ENCODE measurements at places on chromosomes 12 and 14. TPM values are rescaled to one million over a fixed set of nuclear protein-coding genes. Genes with fewer than 3 reads are reported as not detected.

IAPP gene
- total RNA-seq: not detected

RERG gene
- total RNA-seq: not detected

CLSTN3 gene
- 60.7 TPM for total RNA-seq

NAV3 gene
- total RNA-seq: not detected

BBOF1 gene
- total RNA-seq: 0.23 TPM

CLMN gene
- total RNA-seq: 0.51 TPM

CIROP gene
- total RNA-seq: not detected

KCNH5 gene
- total RNA-seq: not detected

CEBPE gene
- total RNA-seq: not detected

PSMB5 gene
- 134 TPM for total RNA-seq

TMEM119 gene
- not detected for total RNA-seq

ACTR6 gene
- total RNA-seq: 42.1 TPM

HVCN1 gene
- 9.7 TPM for total RNA-seq

EML5 gene
- total RNA-seq: 0.39 TPM

ABCD2 gene
- 5.8 TPM for total RNA-seq

NPFF gene
- not detected for total RNA-seq

FLVCR2 gene
- total RNA-seq: 3.2 TPM

STAC3 gene
- 6.1 TPM for total RNA-seq

PAX9 gene
- not detected for total RNA-seq

SERPINA1 gene
- total RNA-seq: 1.1 TPM

BRMS1L gene
- total RNA-seq: 6.1 TPM

NDUFA12 gene
- 118 TPM for total RNA-seq

PAH gene
- total RNA-seq: not detected

KIF5A gene
- total RNA-seq: 3.4 TPM

MIPOL1 gene
- total RNA-seq: not detected

HOXC4 gene
- total RNA-seq: 0.14 TPM

P3H3 gene
- 5.2 TPM for total RNA-seq

SERPINA9 gene
- not detected for total RNA-seq

EIF2S3B gene
- total RNA-seq: 0.48 TPM

TAS2R14 gene
- 2.6 TPM for total RNA-seq

E2F7 gene
- total RNA-seq: 17.7 TPM
